ENCODE measurements at places on chromosomes 5 and 9.
A peak's percentile ranks its signal among the peaks of the same experiment; 100 is the strongest.

GRCh38 chr5:15798006-15798405 is 298.0 kb downstream of the FBXL7 start:
- no peak for DNase-seq

DNA sequence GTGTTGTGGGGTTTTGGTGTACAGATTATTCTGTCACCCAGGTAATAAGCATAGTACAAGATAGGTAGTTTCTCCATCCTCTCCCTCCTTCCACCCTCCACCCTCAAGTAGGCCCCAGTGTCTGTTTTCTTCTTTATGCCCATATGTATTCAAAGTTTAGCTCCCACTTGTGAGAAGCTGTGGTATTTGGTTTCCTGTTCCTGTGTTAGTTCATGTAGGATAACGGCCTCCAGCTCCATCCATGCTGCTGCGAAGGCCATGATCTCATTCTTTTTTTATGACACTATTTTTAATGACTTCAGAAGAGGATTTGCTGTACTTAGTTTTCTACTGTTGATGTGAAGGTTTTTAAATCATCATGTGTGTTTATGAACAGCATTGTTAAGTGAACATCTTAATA is 11.9 kb downstream of the CCDC180 start:
- no peak for DNase-seq

DNA sequence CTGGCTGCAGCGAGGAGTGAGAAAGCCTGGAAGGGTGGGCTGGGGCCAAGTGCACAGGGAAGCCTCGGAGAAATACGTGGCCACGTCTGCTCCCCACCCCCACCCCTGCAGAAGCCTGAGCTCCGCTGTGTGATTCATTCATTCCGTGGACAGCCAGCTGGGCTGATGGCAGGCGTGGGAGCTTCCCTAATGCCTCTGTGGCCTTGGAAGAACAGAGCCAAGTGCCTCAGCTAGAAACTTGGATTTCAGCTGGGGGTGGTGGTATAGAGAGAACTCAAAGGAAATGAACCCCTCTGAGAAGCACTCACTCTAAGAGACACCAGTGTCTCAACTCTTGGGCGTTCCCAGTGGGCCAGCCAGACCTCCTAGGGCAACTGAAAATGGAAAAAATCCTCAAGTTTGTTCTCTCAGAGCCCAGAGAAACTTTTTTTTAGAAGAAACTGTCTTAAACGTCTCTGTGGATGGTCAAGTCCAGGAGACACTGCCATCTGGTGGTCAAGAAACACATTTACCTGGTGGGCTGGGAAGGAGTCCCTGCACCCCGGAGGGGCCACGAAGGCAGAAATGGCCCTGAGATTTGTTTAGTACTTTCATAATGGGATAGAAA is 18.0 kb downstream of the ATOX1 start:
- DNase-seq: peak; percentile 65

GRCh38 chr5:72908664-72909063 is 47.2 kb upstream of the FCHO2 start:
- no peak for DNase-seq

- DNase-seq: no peak
These were observed 15.7 kb downstream of the FTMT start for GRCh38 chr5:121867403-121867802.

DNA sequence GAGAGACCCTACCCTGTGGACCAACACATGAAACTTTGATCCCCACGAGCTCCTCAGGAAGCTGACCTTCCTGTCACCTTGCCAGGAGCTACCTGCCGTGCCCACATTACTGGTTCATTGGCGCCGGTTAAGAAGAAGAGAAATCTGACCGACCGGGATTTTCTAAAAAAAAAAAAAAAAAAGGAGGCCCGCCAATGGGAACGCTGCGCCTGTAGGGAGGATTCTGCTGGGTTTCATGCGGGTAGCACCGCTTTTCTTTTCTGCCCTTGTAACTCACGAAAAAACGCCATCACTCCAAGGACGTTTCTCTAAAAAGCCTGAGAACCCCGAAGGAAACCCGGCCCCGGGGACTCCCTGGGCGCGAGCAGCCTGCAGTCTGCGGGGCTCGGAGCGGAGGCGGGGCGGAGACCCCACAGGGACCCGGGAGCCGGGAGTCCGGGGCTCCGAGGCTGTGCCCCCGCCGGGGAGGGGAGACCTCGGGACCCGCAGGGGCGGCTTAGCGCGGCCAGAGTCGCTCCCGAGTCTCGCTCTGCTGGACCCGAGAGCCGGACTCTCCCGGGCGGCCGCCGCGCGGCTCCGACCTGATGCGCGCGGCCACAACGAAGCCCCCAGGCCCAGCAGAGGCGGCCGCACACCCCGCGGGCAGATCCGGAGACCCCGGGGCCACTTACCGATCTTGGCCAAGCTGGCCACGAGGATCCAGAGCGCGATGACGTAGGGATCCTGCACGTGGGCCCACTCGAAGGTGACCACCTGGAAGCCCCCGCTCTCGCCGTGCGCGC is 617 bp downstream of the SLC9A3 start:
- DNase-seq: no peak

DNA sequence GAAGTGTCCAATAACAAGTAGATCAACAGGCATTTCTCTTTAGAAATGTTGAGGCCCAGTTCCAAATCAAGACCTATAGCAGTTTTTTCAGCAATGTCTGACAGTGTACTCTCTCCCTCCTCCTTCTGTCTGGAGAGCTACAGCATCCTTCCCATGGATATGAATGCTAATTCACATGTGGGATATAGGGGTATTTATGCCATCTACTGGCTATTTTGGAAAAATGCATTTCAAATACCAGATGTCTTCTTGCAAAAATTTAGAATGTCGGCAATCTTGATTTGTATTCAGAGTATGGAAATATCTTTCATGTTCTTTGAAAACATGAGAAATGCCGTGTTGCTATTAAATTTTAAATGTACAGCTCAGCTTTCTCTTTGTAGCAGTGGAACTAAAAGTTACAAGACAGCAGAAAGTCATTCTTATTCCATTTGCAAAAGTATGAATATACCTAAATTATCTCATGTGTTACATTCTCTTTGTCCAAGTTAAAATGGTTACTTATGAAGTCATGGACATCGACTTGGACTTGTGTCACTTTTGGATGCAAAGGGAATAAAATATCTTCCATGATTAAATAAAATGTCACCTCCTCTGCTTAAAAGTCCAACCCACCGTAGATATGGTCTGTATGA is 647.8 kb downstream of the TAF11L14 start:
- DNase-seq: no peak

DNA sequence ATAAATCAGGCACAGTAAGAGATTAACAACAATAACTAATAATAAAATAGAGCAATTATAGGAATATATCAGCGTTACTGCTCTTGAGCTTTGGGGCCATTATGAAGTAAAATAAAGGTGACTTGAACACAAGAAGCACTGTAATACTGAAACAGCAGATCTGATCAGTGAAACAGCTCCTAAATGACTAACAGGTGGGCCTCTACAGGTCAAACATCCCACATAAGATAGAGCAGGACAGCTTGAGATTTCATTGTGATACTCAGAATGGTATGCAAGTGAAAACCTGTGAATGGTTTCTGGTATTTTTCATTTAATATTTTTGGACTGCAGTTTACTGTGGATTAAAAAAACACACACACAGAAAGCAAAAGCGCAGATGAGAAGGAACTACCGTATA is 24.0 kb upstream of the MAP3K1 start:
- DNase-seq: no peak

DNA sequence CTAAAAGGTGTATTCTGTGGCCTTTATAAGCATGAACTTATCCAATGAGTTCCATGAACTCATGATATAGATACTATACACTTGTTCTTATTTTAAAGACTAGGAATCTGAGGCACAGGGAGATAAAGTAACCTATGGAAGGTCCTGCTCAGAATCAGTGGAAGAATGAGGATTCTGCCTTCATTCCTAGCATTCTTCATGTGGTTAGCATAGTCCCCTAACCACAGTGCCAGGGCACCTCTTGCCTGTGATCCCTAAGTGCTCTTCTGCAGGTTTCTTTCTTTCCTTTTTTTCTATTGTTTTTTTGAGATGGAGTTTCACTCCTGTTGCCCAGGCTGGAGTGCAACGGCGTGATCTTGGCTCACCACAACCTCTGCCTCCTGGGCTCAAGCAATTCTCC is 174.1 kb downstream of the C9orf152 start:
- DNase-seq: no peak

- no peak for DNase-seq
These were observed 20.4 kb downstream of the SLC25A25 start for GRCh38 chr9:128088253-128088945.

- no peak for DNase-seq
These were observed 642.0 kb upstream of the WWC1 start for GRCh38 chr5:167649471-167649870.

DNA sequence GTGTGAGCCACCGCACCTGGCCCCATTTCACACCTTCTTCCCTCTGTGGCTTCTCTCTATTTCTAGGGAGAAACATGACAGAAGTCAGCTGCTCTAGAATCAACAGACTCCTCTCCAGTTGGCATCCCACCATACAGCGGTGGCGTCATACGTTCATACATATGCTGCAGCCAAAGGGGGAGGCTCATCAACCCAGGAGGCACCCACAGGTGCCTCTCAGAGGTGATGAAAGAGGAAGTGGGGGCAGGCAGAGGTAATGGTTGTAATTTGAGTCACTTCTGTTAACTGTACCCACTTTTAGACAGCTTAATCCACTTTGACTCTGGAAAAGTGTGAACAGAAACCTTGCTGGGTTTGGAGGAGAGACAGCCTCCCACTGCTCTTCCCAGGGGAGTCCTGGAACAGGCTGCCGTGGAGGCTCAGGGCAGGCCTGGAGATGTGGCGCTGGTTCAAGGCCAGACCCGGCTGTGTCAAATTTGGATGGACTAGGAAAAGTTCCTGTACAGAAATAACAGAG is 47.3 kb upstream of the SUB1 start:
- peak; percentile 77 for DNase-seq

GRCh38 chr5:1507961-1508658 is 15.7 kb downstream of the LPCAT1 start:
- peak; percentile 2 for DNase-seq

DNA sequence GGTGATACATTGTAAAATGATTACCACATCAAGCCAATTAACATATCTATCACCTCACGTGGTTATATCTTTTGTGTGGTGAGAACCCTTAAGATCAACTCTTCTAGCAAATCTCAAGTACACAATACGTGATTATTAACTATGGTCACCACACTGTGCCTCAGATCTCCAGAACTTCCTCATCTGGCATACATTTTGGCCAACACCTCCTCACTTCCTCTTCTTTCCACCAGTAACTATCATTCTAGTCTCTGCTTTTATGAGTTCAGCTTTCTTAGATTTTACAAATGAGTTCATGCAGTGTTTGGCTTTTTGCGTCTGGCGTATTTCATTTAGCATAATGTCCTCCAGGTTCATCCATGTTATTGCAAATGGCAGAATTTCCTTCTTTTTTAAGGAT is 35.8 kb downstream of the PRKACG start:
- DNase-seq: no peak

DNA sequence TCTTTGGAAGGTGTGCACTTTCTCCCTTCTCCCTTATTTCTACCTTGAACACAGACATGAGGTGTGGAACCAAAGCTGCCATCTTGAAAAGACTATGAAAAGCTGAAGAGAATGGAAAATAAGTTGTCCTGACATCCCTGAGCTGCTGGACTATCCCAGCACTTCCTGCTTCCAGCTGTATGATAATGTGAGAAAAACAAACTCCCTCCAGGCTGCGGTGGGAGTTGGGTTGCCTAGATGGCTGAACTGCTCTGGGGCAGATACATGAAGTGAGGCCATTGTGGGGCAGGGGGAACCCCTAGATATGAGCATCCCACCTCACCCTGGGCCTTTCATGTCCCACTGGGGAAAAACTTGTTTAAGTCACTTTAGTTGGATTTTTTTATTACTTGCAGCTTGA is 82.4 kb downstream of the BOD1 start:
- DNase-seq: no peak

DNA sequence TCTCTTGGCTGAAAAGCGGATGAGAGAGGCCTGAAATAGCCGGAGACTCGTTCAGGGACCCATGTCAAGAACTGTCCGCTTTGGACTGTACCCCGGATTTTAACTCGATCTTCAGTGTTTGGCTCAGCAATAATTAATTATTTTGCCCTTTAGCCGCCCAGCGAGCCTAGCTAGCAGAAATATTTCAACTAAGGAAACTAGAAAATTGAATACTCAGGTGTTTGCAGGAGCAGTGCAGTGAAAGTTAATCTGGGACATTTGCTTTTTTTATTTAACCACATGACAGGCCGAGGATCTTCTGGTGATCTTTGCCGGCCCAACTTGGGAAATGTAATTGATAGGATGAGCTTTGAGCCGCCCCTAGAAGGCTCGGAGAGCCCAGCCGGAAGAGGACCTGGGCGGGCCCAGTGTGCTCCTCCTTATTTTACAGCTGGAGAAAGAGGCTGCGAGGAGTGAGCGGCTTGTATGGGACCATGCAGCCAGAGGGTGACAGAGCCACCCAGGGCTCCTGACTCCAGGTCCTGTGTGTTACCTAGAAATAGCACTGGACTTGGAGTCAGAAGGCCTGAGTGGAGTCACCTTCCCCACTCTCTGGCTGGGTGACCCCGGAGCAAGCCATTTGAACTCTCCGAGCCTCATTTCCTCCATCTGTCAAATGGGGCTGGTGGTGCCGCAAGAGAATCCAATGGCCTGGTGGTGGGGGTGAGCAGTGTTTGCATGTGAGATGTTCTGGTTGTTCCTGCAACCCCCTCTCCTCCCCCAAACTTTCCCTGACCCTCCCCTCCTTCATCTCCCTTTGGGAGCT is 2.4 kb downstream of the PPARGC1B start:
- DNase-seq: no peak

- no peak for DNase-seq
These were observed 122.8 kb upstream of the MAP3K1 start for GRCh38 chr5:56692359-56693219.
